Smooth muscle cell of the pulmonary artery (primary cell): ENCODE measurements at places on chromosomes 4 and X. TPM values are rescaled to one million over a fixed set of nuclear protein-coding genes. Genes with fewer than 3 reads are reported as not detected.

The TMEM165 gene
- total RNA-seq: 117 and 132 TPM in 2 replicates

The FGG gene
- total RNA-seq: not detected in 2 replicates

The PITX2 gene
- total RNA-seq: 0.10 and 0.33 TPM in 2 replicates

The CD40LG gene
- not detected in 2 replicates for total RNA-seq

The ARR3 gene
- total RNA-seq: not detected in 2 replicates

The REELD1 gene
- total RNA-seq: not detected in 2 replicates

The FGF5 gene
- 21.3 and 31.5 TPM in 2 replicates for total RNA-seq

The MAGEE2 gene
- not detected in 2 replicates for total RNA-seq

The ZNF732 gene
- 0.10 and 0.13 TPM in 2 replicates for total RNA-seq
